ENCODE measurements at places on chromosomes 2 and 18. TPM values are rescaled to one million over a fixed set of nuclear protein-coding genes. Genes with fewer than 3 reads are reported as not detected.

Gene DYSF
- polyA plus RNA-seq, result 1.8 TPM

Gene QPCT
- 1.2 TPM for polyA plus RNA-seq

Gene ATP6V1C2
- 55.0 TPM for polyA plus RNA-seq

Gene ADRA2B
- polyA plus RNA-seq, result 0.98 TPM
